Nephron progenitor cell (in vitro differentiated cells): ENCODE measurements at places on chromosomes 1 and 21.
A peak's percentile ranks its signal among the peaks of the same experiment; 100 is the strongest.

DNA sequence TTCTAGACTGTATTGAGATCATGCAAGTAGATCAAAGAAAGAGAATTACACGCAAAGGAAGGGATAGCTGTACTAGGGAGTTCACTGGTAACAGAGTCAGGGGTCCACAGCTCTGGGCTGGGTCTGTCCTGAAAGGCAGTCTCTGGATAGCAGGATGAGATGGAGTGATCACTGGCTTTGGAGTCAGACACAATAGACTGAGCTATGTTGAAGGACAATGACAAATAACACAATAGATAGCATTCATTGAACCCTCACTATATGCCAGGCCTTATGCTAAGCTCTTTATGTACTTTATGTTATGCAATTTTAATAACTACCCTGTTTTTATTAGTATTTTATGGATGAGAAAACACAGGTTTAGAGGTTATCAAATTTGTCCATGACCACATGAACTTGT, 10.0 kb upstream of the DNAJC6 start:
- DNase-seq = no peak

- no peak for DNase-seq
Measured at GRCh38 chr1:63155437-63155836, 166.9 kb upstream of the FOXD3 start.

DNA sequence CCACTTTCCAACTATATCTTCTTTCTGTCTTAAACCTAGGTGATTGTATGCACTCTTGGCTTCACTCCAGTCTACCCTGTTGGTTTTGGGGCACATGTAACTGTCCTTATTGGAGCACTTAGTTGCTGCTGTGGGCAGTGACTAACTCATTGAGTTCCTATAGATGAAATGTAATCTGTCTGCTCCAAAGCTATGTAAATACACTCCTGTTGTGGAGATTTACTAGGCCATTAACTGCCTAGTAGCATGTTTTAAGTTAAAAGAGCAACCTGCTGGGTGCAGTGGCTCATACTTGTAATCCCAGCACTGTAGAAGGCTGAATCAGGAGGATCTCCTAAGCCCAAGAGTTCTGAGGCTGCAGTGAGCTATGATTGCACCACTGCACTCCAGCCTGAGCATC, 137.6 kb downstream of the ZMYM4 start:
- no peak for DNase-seq

DNA sequence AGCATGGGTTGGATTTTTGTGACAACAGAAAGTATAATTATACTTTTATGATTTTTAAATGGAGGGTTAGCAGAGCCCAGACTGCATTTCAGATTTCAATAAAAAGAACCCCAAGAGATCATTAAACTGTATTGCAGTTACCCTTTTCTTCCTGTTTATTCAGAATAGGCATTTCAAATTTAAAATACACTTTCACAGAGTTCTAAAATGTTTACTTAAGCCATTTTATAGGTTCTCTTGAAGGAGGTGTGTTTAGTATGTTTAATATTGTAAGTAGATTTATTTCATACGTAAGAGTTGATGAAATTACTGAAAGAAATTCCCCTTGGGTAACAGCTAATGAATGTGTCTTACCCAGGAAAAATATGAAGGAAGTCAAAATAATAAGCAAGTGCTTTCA, 17.4 kb downstream of the UAP1 start:
- no peak for DNase-seq

- DNase-seq = no peak
Measured at GRCh38 chr1:230173187-230173975, 106.3 kb downstream of the GALNT2 start.

DNA sequence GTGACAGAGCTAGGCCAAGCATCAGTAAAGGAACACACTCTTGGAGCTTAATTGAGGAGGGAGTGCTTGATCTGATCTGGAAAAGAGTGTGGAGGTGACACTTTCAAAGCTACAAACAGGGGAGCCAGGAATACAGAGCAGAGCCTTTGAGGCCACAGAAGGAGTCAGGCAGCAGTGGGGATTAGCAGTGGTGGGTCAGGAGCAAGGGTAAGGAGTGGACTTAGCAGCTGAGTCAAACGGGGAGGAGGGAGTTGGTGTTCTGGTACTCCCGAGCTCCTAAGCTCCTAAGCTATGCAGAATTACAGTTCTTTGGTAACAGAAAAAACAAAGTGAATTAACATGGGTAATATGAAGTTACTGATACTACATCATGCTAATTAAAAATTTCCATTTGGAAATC, 14.5 kb downstream of the RAB4A start:
- no peak for DNase-seq

DNA sequence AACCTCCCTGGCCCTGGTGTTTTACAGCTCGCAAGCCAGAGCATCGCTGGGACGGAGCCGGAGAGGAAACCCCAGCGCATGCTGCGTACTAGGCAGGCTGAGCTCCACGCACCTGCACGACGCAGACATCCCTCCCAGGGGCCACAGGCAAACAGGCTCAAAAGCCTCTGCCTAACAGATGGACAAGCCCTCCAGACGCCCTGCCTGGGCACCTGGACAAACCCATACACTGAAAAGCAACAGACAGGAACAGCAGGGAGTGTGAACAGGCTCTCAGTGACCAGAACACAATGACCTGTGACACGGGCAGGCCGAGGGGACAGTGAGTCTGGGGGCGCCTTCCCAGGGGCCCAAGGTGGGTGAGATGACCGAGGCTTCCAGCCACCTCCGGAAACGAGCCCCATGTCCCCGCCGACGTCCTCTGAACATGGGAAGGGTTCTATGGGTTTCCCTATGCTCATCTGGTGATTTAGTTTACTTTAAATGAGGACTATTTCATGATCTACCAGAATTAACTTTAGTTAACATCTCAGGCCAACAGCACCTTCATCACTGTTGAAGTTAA, 40.3 kb downstream of the NPHP4 start:
- DNase-seq = no peak

- DNase-seq = peak; percentile 55
Measured at GRCh38 chr1:66331658-66332547, 202.1 kb upstream of the SGIP1 start.

DNA sequence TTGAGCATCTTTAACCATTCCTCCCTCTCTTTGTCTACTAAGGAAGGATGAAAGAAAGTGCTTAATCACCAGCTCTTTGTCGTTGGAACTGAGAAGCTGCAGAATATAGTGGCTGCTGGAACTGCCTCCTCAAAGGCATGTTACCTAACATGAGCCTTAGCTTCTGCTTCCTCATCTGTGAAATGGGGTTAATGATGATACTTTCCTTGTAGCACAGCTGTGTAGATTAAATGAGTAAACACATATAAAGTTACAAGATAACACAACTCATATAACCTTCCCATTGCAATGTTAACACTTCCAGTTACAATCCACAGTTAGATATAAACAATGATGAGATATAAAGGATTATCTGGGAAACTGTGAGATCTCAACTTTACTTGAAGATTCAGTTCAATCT, 48.4 kb upstream of the ZNF326 start:
- no peak for DNase-seq

GRCh38 chr21:30101967-30102366, 64.6 kb downstream of the CLDN17 start:
- DNase-seq = no peak

GRCh38 chr1:215863796-215864195, 296.7 kb downstream of the KCTD3 start:
- DNase-seq = no peak

- no peak for DNase-seq
Measured at GRCh38 chr1:224785622-224786021, 143.9 kb upstream of the DNAH14 start.

GRCh38 chr21:46234436-46234950, 5.9 kb upstream of the LSS start:
- no peak for DNase-seq

DNA sequence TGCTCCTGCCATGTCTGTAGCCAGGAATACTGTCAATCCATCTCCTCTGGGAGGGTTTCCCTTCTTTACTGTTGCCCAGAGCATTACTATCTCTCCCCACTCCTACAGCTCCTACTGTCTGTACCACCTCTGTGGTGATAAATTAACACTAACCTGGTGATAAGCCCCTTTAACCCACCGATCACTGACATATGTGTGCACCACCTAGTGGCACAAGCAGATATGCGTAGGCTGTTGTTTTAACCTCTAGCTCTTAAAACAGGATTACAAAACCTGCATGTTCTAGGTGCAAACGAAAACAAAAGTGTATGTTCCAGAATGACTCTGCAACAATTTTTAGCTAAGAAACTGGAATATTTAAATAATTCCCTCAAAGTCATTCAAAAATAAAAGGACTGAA, 93.9 kb upstream of the BEND5 start:
- peak; percentile 7 for DNase-seq

- DNase-seq = no peak
Measured at GRCh38 chr1:26094076-26094669, 17.5 kb upstream of the PDIK1L start.

GRCh38 chr1:233597489-233597901, 16.4 kb upstream of the KCNK1 start:
- no peak for DNase-seq

- peak; percentile 91 for DNase-seq
Measured at GRCh38 chr1:26164036-26164860, 4.5 kb downstream of the C1orf232 start.

DNA sequence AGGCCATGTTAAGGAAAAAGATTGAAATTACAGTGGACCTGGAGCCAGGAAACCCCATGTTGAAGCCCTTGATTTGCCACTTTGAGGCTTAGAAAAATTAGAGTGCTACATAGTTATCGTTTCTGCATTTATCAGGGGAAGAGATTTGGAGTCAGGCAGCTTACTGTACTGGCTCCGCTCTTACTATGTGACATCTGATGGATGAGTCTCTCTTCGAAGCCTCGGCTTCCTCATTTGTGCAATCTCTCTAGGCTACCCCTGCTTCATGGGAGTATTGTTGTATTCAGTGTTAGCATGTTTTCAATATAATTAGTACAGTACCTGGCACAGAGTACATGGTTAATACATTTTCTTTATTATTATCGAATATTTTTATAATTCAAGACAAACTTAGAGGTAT, 480.4 kb upstream of the USP24 start:
- no peak for DNase-seq

- DNase-seq = no peak
Measured at GRCh38 chr21:34513129-34513675, 1.2 kb upstream of the KCNE1 start.

- no peak for DNase-seq
Measured at GRCh38 chr1:206107168-206107544, 10.0 kb downstream of the AVPR1B start.

- no peak for DNase-seq
Measured at GRCh38 chr1:41474490-41475271, 9.8 kb downstream of the EDN2 start.

GRCh38 chr1:89547563-89548116, 23.0 kb downstream of the LRRC8B start:
- no peak for DNase-seq

GRCh38 chr1:243264717-243265116, 8.9 kb downstream of the SDCCAG8 start:
- no peak for DNase-seq

- no peak for DNase-seq
Measured at GRCh38 chr1:152946248-152946647, 758 bp upstream of the SPRR5 start.

- DNase-seq = no peak
Measured at GRCh38 chr1:201647094-201647493, 108.2 kb downstream of the NAV1 start.

GRCh38 chr21:38077569-38077968, 161.3 kb upstream of the KCNJ6 start:
- no peak for DNase-seq

DNA sequence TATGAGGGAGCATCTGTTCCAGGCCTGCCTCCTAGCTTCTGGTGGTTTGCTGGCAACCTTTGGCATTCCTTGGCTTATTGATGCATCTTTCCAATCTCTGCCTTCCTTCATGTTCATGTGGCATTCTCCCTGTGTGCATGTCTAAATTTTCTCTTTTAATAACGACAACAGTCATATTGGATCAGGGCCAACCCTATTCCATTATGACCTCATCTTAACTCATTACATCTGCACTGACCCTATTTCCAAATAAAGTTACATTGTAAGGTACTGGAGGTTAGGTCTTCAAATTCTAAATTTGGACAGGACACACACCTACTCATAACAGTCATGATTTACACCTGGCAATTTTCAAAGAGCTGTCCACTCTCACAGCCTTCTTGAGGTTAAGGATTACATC, 117.2 kb upstream of the FGGY start:
- DNase-seq = no peak

DNA sequence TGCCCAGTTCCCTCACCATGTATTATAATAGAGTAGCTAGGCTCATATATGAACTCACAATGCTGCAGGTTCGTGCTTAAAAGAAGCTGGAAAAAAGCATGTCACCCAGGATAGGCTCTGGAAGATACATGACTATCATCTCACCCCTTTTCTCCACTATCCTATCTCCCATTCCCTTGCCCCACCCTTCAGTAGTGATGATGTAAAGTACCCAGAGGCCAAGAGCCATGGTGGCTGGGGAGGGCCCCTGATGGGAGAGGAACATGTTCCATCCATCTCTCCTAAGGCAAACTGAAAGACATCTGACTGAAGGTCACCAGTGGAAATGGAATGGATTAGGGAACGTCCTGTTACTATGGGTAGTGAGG, 20.3 kb upstream of the RBBP5 start:
- no peak for DNase-seq

DNA sequence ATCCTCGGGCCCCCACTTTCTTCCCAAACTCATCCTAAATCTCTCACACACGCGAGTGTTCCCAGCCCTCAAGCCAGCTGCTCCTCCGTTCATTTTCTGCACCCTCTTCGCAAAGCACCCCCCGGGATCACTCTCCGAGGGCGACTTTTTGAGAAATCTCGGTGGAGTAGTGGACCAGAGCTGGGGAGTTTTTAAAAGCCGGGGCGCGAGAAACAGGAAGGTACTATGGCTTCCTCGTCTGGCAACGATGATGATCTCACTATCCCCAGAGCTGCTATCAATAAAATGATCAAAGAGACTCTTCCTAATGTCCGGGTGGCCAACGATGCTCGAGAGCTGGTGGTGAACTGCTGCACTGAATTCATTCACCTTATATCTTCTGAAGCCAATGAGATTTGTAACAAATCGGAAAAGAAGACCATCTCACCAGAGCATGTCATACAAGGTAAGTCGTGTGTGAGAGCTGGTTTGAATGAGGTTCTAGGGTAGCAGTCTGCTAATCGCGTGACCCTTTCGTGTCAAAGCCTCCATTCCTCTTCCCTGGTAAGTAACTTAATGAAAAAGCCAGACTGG, 800 bp downstream of the DR1 start:
- DNase-seq = no peak

GRCh38 chr1:156082309-156083091, at the start of gene MEX3A:
MEX3A (minus strand) TSS chr1:156082465; CDS start chr1:156081998, 467 bp downstream.
- peak; percentile 92 for DNase-seq

DNA sequence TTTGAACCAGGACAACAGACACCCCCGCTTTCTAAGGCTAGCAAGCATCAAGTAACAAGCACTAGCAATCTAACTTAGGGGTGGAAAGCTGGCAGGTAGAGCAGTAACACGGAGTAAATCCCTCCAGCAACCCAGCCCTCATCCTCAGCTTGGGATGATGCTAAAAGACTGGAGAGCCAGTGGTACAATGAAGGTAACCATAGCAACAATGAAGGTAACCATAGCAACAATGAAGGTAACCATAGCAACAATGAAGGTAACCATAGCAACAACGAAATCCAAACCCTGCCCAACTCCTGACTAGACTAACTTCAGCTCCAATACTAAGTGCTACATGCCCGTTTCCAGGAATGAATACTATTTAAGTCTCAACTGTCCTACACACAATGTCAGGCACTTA, 22.2 kb upstream of the EIF4G3 start:
- no peak for DNase-seq

- DNase-seq = no peak
Measured at GRCh38 chr1:28290851-28291250, 31.5 kb downstream of the SESN2 start.
